ENCODE measurements at places on chromosomes 12 and 14.

- DNase-seq, result no peak
These were observed 39.2 kb downstream of the BCL11B start for GRCh38 chr14:99232714-99233214.

DNA sequence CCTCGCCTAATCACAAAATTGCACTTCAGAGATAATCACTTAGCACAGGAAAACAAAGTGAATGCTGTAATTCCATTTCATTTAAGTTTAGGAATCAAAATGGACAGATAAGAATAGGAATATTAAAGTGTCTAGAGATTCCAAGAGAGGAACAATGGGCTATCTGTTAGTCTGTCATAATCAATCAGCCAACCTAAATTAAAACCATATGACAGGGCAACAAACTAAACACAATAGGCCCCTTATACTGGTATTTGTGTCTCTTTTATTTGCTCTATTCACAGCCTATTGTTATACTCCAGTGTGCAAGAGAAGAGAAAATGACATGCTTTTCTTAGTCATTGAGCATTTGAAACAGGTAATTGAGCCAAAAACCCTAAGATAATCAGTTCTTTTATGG, 259.4 kb downstream of the PRKD1 start:
- DNase-seq, result no peak

- DNase-seq, result no peak
These were observed 3.3 kb upstream of the ASCL1 start for GRCh38 chr12:102954134-102954533.

DNA sequence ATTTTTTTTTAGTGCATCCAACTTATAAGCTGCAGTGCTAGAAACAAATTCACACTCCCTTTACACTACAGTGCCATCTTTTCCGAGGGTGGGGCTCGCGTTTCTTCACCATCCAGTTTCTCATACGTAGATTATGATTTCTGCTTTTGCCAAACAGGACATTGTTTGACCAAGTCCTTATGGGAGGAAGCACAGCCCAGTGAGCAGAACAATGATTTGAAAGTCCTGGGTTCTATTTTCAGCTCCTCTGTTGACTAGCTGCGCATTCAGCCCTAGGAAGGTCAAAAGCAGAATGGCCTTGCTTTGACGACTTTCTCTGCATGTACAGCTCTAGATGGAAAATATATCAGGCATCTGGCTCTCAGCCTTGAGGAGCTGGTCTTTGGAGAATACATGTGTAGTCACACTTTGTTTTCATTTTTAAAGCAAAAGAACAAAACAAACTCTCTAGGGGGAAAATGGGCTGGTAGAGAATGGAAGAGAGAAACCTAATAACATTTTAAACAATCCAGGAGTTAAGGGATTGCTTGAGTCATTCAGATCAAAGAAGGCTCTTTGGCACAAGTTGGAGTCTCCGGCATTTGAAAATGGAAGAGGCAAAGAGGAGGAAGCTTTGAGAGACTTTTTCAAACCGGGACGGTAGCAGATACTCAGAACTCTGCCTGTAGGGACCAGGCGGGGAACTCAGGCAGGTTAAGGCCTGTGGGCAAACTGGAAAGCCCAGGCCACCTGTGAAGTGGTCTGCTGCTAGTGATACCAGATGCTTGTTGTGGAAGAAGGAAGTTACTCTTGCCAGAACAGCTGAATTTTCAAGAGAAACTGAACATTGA, 257.3 kb upstream of the PLEKHG7 start:
- DNase-seq, result no peak

GRCh38 chr12:41983856-41984255, 160.8 kb downstream of the GXYLT1 start:
- DNase-seq, result no peak

DNA sequence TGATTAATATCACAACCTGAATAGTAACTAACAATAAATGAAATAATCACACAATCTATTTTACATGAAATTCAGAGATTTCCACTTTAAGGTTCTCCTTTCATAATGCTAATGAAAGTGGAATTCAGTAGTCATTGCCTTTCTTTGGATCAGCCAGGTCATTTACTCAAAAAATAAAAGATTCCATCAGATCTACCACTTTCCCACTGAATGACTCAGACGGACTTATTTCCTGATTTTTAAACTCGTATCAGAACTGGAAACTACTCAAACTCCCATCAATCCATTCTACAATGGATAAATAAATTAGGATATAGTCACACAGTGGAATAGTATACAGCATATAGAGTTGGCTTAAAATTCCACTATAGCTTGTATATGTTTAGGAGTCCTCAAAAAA, 237.1 kb downstream of the MED13L start:
- no peak for DNase-seq

DNA sequence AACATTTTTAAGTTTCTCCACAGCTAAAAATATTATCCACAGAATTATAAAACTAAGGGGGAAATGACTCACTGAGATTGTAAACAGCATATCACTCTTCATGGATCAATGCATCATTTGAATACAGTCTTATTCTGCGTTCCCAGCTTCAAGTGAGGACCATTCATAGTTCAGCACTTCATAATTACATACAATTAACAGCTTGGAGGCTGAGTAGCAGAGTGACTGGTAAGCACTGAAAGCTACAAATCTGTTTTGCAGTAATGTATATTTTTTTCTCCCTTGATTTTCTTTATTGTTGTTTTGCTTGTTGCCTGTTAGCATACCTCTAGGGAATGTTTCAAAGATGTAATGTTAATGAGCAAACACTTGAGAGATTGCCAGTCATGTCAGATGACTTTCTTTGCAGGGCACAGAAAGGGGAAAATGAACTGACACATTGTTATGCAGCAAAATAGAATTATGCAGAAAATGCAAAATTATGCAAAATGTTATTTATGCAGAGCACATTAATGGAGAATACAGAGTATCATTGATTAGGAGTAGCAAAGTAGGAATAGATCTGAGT, 138.6 kb downstream of the RPS29 start:
- DNase-seq, result no peak

DNA sequence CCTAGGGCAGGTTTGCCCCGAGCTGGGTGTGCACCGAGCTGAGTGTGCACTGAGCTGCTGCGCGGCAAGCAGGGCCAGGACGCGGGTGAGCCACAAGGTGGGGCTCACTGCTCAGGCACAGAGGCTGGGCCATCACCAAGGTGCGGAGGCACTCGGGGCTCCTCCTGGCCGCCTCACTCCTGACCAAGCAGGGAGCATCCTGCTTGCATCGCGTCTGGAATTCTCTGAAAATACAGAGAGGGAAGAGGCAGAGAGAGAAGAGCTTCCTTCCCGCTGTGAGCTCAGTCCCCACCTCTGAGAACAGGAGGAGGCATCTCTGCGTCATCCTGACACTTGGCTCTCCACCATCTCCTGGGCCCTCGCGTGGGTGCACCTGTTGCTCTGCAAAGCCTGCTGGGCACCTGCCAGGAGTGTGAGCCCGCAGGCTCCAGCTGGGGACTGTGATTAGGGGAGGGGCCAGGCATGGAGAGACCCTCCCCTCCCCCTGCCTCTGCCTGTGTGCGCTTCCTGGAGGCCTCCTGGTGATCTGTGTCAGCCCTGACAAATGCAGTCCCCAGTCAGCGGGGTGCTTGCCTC, 116.3 kb downstream of the GLT1D1 start:
- DNase-seq, result no peak

DNA sequence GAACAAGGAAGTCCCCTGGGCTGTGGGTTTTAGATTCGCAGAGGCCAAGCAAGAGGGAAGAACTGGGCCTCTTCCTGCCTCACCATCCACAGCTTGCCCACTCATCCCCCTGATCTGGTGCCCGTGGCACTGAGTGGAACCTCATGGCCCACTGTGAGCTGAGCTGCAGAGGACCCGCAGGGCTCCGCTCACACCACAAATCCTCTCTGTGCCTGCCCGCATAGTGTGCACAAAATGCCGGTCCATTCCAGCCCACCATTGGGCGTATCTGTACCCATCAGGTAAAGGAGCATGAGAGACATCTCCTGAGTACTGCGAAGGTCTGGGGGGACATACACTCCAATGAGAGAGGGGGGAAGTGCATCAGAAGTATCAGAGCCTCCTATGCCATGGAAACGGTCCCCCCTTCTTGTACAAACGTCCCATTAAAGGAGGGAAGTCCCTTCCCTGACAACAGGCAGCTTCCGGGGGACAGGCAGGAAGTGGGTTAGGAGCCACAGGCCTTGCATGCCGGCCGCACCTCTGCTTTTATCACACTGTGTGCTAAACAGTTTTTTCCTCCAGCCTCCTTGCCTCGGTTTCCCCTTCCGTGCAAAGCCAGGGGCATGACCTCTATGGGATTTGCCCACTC, 309.4 kb upstream of the DIO3 start:
- DNase-seq, result no peak
